ENCODE measurements at places on chromosomes 12 and 14.

DNA sequence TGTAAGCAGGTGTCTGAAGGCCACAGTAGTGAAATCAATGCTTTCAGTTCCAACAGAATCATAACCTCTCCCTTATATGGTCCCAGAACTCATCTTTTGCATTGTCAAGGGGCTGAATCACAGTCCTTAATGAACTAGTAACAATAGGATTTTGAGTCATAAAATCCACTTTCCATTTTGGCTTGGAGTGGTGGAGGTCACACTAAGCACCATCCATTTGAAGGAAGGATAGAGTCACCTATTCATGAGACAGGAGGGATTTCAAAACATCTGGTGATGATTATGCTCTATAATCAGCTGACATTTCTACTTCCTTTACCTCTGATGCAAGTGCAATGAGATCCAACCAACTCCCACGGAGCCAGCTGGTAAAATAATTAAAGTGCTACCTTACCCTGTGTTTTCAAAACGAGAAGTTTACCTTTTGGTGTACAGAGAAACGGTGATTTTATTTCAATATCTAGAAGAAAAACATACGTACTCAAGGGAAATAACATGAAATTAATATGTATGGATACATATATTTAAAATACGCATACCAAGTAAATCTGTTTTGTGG lies 59.1 kb downstream of the TMEM132D start:
- peak; percentile 47 for DNase-seq

GRCh38 chr14:29222671-29223268 lies 456.2 kb downstream of the FOXG1 start:
- DNase-seq = peak; percentile 68

GRCh38 chr12:57161491-57161890 lies 14.1 kb upstream of the LRP1-AS start:
- DNase-seq = no peak

GRCh38 chr14:106877517-106877916 lies 1351.1 kb downstream of the TMEM121 start:
- DNase-seq = no peak

- DNase-seq = peak; percentile 61
Measured at GRCh38 chr12:51846911-51847642, 1.4 kb downstream of the FIGNL2 start.

DNA sequence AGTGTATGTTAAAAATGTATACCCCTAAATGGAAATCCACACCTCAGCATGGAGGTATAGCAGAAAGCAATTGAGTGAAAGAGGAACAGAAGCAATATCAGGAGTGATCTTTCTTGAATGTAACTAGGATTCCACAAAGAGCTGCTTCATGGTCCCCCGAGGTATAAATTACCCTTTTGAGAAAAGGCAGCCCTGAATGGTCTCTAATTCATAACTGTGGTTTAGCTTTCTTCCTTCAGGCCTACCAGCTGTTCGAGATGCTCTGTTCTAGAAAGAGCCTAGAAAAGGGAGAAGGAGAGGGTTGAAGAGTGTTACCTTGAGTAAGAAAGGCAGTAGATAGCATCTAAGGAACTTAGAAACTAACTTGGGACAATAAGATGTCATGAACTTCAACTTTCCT lies 42.9 kb upstream of the CSRNP2 start:
- no peak for DNase-seq

DNA sequence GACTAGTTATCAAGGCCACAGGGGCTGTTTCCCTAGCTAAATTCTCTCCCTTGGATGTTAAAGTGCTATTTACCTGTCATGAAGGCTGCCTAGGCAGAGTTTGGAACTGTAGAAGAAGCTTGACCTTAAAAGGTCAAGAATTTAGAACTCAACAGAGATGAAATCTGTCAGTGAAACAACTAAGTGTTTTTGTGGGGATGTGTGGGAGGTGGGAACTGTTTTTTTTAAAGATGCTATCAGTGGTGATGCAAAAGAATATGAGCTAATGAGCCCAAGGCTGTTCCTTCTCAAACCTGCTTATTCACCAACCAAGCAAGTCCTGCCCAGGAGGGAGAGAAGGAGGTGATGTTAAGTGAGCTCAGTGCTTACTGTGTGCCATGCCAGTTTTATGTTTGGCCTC lies 40.8 kb upstream of the POC1B start:
- no peak for DNase-seq

DNA sequence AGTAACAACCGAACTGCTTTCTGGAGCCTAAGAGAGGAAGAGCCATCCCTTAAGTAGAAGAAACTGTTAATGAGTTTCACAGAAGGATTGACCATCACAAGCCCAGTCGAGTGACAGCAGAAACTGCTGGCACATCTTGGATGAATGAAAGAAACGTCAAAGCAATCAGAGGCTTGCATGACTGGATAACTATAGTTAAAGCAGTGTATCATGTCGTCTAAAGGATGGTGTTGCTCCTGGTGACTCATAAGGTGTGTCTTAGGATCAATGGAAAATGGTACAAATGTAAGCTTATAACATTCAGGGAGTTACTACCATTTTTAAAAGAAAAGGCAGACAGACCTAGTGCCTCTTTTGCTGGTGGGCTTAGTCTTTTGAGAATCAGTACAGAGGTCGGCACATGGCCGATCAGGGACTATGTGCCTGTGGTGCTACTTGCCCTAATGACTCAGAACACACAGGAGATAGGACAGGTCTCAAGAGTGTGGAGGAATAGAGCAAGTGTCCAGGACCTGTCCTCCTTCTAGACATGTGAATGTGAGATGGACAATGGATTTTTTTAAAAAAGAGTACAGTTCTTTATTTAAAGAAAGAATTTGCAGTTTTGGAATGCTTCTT lies 55.7 kb downstream of the TMX1 start:
- no peak for DNase-seq
